ENCODE measurements at places on chromosomes 16 and 17.
A peak's percentile ranks its signal among the peaks of the same experiment; 100 is the strongest.

DNA sequence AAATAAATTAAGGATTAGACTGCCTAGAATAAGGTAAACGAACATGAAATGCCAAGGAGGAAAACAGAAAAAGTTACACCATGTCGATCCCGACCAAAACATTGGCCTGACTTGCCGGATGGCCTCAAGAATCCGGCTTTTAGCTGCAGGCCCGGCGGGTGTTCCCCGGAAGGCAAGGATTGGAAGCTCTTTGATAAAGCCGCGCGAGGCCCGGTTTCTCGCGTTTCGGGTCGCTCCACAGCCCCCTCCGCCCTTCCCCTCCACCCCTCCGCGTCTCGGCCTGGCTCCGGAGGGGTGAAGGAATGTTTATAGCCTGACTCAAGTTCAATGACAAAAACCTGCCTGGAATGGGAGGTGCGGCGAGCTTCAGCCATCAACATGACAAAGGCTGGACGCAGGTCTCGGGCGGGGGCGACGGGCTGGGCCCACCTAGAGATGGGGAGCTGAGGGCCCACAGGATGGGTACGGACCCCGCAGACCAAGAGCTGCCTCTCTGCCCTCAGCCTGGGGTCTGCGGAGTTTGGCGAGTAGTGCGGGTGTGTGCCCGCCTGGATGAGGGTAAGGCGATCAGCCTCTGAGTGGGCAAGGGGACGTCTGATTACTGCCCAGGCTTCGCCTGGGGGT lies 2.6 kb downstream of the PRAC1 start:
- no peak for DNase-seq

DNA sequence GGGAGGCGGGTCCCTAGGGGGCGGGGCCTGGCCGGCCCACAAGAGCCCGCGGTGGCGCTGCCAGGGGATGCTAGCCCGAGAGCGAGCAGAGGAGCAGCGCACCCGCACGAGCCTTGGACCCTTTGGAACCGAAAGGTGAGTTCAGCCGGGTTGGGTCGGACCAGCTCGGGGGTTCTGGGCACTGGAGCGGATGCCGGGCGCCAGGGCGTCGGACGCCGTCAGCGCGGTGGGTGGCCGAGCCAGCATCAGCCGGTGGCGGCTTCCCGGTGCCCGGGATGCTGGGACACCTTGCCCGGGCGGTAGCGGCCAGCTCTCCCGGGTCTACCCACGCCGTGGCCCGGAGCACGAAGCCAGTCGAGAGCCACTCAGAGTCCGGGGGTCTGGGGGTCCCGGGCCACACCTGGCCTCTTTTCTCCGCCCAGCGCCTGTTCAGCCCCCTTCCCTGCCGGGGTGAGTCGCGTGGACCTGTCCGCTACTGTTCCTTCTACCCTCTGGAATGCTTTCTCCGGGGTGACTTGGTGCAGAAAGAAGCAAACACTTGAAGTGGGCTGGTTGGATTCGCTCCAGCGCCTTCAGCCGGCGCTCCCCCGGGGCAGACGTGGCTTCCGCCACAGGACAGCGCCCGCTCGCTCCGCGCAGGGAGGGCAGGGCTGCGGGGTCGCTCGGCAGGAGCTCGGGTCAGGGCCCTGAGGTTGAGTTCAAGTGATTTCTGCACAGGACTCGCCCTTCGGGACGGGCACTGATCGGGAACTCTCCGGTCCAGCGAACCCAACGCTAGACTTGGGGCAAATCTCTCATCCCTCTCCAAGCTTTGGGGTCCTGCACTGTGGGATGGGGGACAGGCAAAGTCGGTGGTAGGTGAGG lies at the start of gene SCNN1G:
SCNN1G (plus strand) TSS at position 67 of the 864 bp plus-strand sequence. CDS start 3,527 bp downstream, outside the sequence.
- DNase-seq, result no peak

DNA sequence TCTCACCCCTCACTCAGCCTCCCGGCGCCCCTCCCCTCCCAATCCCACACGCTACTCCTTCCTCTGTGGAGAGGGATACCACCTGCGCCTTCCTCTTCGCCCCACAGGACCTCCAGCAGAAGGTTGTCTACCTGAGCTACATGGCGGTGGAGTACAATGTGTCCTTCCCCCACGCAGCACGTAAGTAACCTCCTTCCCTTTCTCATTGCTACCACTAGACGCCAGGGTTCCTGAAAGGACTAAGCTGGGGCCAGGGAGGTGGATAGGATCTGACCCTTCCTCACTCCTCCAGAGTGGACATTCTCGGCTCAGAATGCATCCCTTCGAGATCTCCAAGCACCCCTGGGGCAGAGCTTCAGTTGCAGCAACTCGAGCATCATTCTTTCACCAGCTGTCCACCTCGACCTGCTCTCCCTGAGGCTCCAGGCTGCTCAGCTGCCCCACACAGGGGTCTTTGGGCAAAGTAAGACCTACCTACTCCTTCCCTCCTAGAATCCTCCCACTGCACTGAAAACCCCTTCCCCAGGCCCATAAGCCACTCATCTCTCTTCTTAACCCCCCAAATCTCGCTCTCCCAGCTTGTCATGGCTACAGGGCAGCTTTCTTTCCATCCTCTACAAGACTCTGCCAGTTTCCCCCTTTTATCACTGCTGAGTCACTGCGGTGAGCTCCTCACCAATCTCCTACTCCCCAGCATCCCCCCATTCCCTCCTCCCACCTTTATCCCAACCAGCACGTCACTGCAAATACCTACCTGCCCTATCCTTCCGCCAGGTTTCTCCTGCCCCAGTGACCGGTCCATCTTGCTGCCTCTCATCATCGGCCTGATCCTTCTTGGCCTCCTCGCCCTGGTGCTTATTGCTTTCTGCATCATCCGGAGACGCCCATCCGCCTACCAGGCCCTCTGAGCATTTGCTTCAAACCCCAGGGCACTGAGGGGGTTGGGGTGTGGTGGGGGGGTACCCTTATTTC lies 1.5 kb downstream of the CD68 start:
- no peak for DNase-seq

- peak; percentile 46 for DNase-seq
Measured at GRCh38 chr17:39235555-39236449, 10.1 kb upstream of the STAC2 start.

- no peak for DNase-seq
Measured at GRCh38 chr17:48187872-48188608, 80.5 kb downstream of the SNX11 start.

DNA sequence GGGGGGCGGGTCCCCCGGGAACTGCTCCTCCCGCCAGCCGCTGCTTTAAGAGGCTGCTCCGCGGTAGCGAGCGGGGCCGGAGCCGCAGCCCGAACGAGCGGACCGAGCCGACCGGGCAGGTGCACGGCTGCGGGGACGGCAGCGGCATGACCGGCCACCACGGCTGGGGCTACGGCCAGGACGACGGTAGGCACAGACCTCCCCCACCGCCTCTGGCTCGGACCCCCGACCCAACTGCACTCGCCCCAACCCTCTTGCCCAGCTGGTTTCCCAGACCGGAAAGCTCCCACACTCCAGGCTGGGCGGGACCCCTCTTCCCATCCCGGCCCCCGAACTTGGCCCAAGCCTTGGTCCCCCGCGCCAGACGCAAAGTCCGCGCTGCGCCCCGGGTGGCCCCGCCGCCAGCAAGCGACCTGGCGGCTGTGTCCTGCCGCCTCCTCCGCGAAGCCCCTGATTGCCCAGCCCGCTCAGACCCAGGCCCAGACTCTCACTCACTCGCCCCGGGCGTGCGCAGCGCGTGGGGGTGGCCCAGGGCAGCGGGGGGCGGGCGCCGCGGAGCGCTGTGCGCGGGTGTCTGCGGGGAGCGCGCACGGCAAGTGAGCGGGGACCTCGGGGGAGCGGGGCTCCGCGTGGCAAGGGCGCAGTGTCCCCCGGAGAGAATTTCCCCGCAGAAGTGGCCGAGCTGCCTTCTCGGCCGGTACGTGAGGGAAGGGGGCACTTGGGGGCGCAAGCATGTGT lies at the start of gene CA7:
CA7 (plus strand) TSS at position 73 of the 738 bp plus-strand sequence; CDS start at position 147, 74 bp downstream.
- no peak for DNase-seq
